Daoy (cell line): ENCODE measurements at places on chromosomes 7 and 10.

GRCh38 chr10:91590142-91590903, 42.5 kb downstream of the PPP1R3C start:
- DNase-seq, result peak; percentile 46

DNA sequence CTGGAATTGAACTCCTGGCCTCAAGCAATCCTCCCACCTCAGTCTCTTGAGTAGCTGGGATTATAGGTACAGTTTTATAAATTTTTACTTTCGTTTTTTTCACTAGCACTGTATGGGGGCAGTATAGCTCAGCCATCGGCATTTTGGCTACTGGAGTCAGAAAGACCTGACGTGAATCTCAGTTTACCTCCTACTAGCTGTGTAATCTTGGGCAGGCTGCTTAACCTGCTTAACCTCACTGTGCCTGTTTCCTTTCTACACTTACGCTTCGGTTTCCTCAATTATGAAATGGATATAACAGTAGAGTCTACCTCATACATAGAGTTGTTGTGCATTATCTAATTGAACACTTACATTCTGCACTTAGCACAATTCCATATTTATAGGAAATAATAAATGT, 16.7 kb downstream of the STN1 start:
- DNase-seq, result no peak

DNA sequence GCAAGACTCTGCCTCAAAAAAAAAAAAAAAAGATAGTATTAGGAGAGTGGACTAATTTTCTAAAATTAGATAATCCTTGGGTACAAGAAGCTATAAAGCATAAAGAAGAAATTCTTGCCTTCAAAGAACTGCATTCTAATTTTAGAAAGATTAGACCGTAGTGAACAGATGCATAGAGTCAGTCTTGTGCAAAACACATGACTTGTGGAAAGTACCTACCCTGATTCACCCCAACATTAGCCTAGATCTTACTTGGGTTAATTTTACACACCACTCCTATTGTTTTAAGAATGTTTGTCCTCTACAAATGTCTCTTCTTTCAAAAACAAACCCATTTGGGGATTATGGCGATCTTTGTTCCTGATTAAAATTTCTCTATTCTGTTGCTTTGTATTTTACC, 38.9 kb upstream of the SP8 start:
- no peak for DNase-seq

GRCh38 chr10:58590152-58590840, 77.6 kb downstream of the BICC1 start:
- DNase-seq, result peak; percentile 76

DNA sequence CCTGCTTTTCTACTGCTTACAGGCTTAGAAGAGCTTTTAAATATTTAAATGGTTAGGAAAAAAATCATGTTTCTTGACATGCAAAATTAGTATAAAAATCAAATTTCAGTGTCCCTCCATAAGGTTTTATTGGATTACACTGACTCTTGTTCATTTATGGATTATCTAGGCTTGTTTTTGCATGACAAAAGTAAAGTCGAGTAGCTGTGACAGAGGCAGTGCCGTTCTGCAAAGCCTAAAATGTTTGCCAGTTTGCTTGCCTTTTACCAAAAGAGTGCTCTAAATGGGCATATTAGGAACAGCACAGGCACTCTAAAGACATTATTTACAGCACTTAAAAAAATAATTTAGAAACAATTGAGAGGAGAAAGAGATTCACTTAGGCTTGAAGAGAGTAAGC, 139.6 kb downstream of the TSPAN12 start:
- DNase-seq, result no peak

GRCh38 chr10:63591600-63592379, 70.6 kb downstream of the REEP3 start:
- DNase-seq, result no peak

- no peak for DNase-seq
These were observed 5.4 kb downstream of the NYAP1 start for GRCh38 chr7:100489121-100489520.

- no peak for DNase-seq
These were observed 24.9 kb upstream of the FAM180A start for GRCh38 chr7:135773464-135773863.

GRCh38 chr7:117219485-117219884, 103.4 kb downstream of the WNT2 start:
- DNase-seq, result peak; percentile 73

DNA sequence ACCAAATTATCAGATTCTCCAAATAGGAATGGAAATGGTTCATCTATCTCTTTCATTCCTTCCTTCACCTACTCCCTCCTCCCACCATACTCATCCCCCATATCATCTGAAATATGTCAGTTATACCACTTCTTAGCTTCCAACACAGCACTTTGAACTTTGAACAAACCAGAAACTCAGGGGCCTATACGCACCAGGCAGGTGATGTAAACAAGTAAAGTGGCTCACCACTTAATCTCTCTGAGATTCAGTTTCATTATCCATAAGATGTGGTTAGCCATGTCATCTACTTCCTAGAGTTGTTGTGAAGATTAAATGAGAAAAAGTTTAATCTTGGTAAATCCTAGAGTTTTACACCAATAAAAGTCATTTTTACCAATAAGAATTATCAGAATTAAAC, 65.9 kb upstream of the LRRN3 start:
- no peak for DNase-seq

GRCh38 chr10:44419790-44420549, 35.1 kb upstream of the CXCL12 start:
- DNase-seq, result no peak

GRCh38 chr10:51000164-51000563, 74.1 kb upstream of the PRKG1 start:
- DNase-seq, result peak; percentile 25

- peak; percentile 7 for DNase-seq
These were observed 54.7 kb downstream of the EMX2 start for GRCh38 chr10:117597216-117597615.

DNA sequence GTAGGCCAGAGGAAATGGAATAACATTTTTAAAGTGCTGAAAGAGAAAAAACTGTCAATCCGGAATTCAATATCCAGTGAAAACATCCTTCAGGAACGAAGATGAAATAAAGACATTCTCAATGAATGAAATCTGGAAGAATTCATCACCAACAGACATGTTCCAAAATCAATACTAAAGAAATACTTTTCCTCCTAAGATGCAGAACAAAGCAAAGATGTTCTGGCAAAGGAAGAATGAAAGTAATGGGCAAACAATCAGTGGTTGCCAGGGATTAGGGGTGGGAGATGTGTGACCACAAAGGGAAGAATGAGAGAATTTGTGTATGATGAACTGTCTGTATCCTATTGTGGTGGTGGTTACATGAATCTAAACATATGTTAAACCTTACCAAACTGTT, 52.8 kb upstream of the EEPD1 start:
- no peak for DNase-seq

DNA sequence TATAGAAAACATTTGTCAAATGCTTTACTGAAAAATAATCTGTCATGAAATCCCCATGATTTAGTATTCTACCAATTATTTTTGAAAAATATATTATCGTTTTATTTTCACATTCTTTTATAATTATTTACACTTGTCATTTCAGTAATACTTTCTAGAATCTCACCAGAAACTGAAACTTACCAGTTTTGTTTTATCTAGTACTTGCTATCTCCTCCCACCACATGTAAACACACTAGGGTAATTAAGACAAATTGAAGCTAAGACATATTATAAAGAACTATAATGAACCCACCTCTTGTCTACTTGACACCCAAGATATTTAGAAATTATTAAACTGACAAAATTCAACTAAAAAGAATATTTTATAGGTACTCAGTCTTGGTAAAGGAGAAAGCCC, 51.5 kb upstream of the GRM3 start:
- no peak for DNase-seq

DNA sequence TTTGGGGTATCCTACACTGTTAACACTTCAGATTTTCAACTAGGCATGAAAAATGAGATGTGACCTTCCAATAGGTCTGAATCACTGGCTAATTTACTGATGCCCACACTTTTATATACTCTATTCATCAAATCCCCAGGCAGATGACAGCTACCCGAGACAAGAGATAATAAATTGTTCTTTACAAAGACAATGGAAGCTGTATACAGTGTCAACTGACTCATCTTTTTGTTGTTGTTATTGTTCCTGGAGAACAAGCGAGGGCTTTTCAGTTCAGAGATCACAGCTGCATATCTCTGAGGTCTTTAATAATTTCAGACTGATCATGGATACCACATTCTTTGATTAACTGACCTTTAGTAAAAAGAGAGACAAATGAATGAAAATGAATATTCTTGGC, 228.9 kb downstream of the SDHAF3 start:
- DNase-seq, result no peak

DNA sequence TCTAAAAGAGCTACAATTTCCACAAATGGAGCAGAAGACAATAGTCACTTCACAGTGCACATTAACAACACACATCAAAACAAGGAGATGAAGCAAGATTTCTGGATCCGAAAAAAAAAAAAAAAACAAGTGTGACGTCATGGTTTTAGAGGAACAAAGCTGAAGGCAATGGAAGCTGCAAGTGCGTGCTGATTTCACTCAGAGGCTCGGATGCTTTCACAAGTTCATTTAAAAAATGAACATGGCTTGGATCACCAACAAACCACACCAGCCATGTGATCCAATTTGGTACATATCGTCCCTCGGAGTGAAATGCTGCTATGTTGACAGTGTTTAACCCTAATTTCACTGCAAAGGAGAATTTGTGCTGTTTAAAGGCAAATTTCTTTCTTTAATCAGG, 337.0 kb upstream of the PRKCQ start:
- no peak for DNase-seq

- no peak for DNase-seq
These were observed 227.7 kb downstream of the MGMT start for GRCh38 chr10:129694691-129695243.

- DNase-seq, result no peak
These were observed 180.3 kb downstream of the CCDC71L start for GRCh38 chr7:106480616-106481031.

- no peak for DNase-seq
These were observed 99.9 kb upstream of the IKZF1 start for GRCh38 chr7:50204581-50204980.

DNA sequence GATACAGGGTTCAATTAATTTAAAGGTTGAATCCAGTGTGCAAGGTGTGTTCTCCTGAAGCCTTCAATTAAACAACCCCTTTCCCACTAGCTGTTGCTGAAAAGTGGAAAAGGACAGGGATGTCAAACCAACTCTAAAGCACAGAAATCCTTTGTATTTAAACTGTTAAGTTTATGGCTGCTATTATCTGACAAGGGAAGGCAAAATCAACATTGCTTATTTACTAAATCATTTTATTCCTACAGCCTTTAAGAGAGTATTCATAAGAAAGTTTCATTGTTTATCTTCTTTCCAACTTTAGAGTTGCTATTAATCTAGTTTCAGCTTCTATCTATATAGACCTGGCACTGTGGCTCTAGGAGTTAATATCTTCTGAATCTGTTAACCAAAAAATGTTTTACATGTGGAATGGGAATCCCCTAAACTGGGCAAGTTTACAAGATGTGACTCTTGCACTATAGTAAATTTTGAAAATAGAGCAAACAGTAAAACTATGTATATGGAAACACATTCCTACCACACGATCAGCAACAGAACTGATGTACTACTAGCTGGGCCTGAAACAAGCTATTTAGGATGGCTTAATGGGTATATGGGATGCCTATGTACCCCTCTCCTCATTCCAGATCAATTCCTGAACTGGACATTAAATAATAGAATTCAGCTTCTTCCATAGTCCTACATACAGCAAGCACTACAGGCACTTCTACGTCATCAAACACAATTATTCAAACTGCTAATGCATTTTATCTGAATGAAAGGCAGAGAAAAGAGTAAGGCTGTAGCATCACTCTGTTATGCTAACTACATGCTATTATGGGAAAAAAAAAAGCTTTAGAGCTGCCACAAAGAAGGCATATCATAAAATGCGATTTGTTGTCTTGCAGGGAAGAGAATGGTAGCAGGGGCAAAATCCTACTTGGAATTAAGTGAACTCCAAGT, 52.8 kb downstream of the CDK6 start:
- DNase-seq, result no peak

DNA sequence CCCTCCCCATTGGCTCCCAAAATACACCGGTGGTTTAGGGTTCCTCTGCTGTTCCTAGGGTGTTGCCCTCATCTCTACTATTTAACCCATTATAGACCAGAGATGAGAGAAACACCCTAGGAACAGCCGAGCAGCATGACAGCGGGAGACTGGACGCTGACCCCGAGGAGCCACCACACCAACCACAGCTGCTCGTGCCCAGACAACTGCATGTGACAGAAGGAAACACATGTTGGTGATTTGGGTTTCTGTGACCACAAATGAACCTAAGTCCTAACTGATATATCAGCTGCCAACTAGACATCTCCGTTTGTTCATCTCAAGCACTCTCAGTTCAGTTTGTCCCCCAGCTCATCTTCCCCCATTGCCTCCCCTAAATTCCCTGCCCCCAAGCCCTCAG, 13.4 kb downstream of the CFAP43 start:
- no peak for DNase-seq

GRCh38 chr7:34603711-34604444, 54.1 kb upstream of the NPSR1 start:
- no peak for DNase-seq

- DNase-seq, result no peak
These were observed 344.5 kb downstream of the PCLO start for GRCh38 chr7:82818171-82818570.
